Muscle of leg (tissue), 16 donors: ENCODE measurements at places on chromosomes 7 and 10. TPM values are rescaled to one million over a fixed set of nuclear protein-coding genes. Genes with fewer than 3 reads are reported as not detected.

GRCh38 chr7:27362026-27362425, 119.4 kb downstream of the EVX1 start:
- DNase-seq, result no peak

DNA sequence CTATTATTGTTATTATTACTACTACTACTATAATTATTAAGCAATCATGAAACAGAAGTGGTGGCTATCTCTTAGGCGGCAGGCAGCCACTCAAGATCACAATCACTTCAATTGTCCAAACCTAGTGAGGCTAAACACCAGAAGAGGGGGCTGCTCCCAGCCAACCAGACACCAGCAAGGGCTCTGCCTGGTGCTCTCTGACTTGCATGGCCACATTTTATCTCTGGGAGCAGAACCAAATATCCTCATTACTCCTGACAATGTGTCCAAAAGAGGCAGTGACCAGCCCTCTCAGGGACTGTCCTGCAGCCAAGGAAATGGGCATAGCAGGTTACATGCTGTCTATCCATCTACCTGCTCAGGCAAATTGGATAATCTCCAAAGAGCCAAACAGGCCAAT, 187.4 kb upstream of the PDE1C start:
- DNase-seq, result no peak

DNA sequence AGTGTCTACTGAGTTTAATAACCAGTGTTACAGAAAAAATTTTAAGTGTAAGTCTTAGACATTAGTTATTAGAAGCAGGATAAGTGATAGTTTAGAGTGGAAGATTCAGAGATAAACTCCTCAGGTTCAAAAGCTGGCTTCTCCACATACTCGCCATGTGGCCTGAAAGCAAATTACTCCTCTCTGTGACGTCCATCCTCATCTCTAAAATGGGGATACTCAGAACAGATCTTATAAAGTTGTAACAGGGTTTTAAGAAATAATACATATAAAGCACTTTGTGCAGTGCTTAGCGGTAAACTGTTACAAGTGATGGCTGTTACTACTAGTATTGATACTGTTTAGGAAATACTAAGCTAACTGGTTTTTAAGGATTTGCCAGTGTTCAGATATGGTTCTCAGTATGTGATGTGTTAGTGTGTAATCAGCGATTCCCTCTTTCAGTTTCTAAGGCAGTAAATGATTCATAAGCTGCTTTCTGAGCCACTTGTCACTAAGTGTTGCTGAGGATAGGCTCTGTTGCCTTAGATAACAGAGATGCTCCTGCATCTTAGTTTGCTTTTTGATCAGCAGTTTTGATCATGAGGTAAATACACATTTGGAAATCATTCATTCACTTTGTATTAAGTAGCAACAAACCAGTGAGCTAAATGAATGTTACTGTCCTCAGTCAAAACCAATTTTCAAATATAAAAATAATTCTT, 58.7 kb downstream of the CYP51A1 start:
- no peak for DNase-seq

- DNase-seq, result no peak
These were observed 8.9 kb upstream of the HYCC1 start for GRCh38 chr7:23022851-23023250.

The CYP3A5 gene
- 0.93 TPM for total RNA-seq

The SYT15 gene
- total RNA-seq, result 1.1 TPM
